NCI-H146 (cell line): ENCODE measurements at places on chromosomes 16 and 17.
A peak's percentile ranks its signal among the peaks of the same experiment; 100 is the strongest.

GRCh38 chr16:27726621-27727261 is 176.8 kb downstream of the KATNIP start:
- no peak for DNase-seq

- DNase-seq: no peak
Observed at GRCh38 chr17:45098081-45098868, 34.0 kb downstream of the PLCD3 start.

DNA sequence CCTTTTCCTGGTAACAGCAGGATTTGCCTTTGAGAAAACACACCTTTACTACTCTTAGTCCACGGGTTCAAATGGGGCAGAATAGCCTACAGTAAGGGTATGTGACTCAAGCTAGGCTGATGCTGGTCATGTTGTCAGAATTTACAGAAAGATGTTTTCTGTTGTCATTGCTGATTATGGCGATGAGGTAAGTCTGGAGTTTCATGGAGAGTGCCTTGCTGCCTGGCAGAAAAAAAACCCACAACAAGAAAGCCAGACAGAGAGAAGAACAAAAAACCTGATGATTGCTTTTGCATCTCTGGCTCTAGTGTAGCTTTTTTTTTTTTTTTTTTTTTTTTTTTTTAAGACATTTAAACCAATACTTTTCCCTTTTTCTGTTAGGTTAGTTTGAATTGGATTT is 47.9 kb downstream of the SLC6A4 start:
- DNase-seq: no peak

GRCh38 chr17:17849845-17850373 is 13.1 kb upstream of the SREBF1 start:
- DNase-seq: peak; percentile 57

GRCh38 chr17:15481481-15481880 is 14.1 kb upstream of the CDRT4 start:
- no peak for DNase-seq

DNA sequence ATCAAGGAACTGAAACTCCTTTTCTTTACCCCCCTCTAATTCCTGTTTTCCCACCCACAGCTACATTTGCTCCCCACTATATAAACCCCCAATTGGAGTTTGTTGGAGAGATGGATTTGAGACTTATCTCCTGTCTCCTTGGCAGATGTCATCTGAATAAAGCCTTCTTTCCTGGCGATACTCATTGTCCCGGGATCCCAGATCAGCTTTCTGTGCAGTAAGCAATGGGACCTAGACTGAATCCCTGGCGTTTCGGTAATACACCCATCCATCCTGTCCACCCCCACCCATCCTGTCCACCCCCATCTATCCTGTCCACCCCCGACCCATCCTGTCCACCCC is 22.2 kb downstream of the QPRT start:
- DNase-seq: no peak

DNA sequence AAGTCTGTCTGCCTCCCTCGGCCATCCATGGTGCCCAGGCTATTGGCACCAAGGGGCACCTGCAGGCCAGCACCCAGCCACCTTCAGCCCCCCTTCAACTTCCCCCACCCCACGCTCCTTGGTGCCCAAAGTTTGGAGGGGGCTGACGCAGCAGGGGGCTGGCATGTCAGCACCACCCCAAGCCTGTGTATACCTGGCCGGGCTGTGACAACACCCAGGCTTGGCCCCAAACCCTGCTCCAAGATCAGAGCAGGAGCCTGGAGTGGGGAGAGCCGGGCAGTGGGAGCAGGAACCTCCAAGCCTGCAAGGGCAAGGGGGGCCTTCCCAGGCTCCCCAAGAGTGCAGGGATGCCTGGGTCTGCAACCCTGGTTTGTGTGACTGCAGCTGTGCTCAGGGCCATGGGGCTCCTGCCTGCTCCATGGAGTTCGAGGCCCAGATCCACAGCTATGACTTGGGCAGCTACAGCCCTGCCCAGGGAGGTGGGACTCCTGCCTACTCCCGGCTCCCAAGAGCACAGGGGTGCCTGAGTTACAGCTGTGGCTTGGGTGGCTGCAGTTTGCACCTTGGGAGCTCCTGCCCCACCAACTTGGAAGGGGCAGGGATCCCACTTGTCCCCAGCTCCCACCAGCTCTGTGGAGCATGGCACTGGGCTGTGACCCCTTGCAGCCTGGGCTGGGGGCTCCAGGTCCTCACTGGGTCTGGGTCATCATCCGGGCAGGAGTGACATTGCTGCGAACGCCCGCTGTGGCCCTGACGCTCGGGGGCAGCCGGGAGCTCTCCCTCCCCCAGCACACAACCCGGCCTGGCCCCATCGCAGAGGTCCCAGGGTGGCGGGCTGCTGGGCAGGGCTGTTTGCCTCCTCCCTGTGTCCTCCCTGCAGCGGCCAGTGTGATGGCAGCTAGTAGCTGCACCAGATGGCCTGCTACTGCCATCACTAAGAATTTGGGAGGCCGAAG is 175.5 kb upstream of the SDK2 start:
- DNase-seq: no peak

DNA sequence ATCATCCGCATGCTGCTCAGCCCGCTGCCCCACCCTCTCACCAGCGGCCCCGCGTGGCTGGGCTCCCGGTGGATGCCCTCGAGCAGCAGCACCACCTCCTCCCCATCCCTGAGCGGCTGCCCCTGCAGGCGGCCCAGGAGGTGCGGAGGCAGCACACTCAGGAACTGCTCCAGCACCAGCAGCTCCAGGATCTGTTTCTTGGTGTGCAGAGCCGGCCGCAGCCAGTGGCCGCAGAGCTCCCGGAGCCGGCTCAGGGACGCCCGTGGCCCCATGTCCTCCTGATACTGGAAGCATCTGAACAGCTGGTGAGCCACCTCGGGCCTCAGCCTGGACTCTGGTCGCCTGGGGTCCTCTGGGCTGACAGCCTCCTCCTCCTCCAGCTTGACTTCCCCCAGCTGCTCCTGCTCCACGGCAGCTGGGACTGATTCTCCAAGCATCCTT is 6.6 kb downstream of the ZSCAN10 start:
- peak; percentile 54 for DNase-seq
